ENCODE measurements at places on chromosomes 12 and 14.

DNA sequence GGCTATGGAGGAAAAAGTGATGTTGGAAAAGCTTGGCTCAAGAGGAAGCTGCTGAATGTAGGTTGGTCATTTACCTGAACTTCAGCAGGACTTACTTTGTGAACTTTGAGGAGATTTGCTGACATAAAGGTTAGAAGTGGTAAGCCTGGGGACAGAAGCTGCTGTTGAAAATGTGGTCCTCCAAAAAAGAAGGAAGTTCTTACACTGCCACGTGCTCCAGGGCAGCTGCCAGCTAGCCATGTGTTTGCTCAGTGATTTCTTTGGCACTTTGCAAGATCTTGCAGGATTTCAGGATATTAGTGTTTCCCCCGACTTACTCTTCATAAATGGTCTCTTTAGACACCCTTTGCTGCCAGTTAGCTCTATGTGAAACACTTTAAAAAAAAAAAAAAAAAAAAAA is 14.8 kb upstream of the DYRK2 start:
- no peak for DNase-seq

DNA sequence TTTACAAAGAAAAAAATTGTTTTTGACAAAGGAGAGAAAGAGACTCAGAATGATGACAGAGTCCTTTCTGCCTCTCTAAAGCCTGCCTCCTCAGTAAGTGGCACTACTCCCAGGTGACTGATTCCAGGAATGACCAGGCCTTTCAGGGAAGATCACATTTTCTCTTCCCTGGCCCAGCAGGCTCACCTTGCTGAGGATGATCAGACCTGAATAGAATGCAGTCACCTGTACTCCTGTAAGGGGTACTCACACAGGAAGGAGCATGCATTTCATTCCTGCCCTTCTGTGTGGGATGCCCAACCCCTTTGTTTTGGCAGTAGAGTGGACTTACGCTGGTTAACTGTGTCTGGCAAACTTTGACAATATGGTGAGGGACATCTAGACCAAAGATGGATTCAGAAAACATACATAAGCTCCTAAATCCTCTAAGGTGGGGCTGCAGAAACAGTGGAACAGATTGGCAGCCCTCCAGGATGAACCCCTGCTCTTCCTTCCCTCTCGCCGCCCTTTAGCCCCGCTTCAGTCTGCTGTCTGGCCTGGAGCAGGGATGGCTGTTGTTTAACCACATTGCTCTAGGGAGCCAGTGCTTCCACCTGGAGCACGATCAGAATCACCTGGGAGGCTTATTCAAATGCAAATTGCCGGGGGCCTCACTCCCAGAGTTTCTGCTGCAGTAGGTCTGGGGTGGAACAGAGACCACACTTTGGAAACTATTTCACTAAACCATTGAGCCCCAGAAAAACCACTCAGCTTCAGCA is 29.8 kb downstream of the ERG28 start:
- DNase-seq, result peak; percentile 84

- no peak for DNase-seq
These were observed 4.0 kb upstream of the PCED1B start for GRCh38 chr12:47075192-47076084.

- DNase-seq, result no peak
These were observed 17.5 kb downstream of the MTA1 start for GRCh38 chr14:105436891-105437722.

GRCh38 chr12:78490861-78491260 is 373.7 kb upstream of the SYT1 start:
- no peak for DNase-seq

- no peak for DNase-seq
These were observed 2.4 kb downstream of the TIGAR start for GRCh38 chr12:4323396-4323795.

DNA sequence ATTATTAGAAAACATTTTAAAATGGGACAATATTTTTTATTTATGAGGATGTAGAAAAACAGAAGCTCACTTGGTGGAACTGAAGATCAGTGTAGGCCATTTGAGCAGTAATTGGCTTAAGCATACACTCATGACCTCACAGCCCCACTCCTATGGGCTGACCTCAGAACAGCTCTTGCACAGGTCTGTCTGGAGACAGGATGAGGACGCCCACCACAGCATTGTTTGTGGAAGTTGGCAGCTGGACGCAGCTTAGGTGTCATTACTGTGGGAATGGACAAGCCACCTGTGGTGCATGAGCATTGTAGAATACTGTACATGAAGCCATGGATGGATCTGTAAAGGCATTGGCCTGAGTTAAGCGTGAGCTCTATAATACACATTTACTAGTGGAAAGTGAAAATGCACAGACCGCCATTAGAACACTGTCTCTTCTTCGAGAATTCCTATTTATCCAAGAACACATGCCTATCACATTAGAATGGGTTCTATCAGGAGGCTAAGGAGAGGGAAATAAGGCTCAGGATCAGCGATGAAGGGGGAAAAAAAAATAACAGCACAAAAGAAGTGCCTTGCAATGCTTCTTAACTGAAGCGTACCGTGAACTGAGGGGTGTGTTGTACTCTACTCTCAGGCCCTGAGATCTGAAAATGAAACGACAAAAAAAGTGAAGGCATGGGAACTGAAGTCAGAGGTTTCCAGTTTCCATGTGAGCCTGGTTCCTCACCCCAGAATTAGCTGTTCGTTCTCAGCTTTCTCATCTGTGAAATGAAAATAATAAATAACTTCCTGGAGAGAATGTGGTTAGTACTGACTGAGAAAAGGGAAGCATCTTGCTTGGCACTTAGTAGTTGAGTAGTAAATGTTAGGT is 33.6 kb downstream of the KCNA1 start:
- no peak for DNase-seq

- peak; percentile 30 for DNase-seq
These were observed 479.1 kb upstream of the USP15 start for GRCh38 chr12:61781021-61781581.

DNA sequence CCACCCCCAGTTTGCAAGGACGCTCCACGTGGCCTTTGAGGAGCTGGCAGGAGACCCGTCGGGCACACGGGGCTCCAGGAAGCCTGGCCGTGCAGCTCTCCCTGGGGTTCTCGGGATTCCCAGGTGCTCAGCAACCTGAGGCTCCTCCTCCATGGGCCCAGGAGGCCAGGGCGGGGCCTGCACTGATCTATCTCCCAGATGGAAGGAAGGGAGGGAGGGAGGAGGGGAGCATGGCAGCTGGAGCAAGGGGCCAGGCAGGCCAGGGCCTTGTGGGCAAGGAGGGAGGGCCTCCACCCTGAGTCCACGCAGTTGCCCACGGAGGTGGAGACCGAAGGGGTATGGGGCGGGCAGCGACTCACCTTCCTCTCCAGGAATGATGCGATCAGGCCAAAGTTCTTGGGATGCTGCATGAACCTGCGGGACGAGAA is 127.3 kb downstream of the RFLNA start:
- DNase-seq, result no peak

- DNase-seq, result no peak
These were observed 14.5 kb upstream of the KRT83 start for GRCh38 chr12:52335598-52336262.

DNA sequence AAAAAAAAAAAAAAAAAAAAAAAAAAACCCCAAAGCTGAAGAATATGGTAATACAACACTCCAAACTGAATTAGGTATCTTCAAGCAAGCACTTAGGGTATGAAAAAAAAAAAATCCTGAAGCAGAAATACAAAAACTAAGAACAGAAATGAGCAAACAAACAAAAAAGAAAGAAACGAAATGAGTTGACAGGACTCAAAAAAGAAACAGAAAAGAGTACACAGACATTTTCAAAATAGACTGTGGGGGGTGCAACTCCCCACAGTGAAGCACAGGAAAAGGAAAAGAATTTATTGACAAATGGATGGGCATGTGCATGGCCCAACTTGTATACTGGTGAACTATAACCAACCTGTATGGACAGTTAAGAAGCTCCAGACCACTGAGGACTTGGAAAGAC is 24.6 kb downstream of the RPS6KA5 start:
- DNase-seq, result no peak

GRCh38 chr14:77579065-77579464 is 37.4 kb downstream of the SPTLC2 start:
- DNase-seq, result no peak

DNA sequence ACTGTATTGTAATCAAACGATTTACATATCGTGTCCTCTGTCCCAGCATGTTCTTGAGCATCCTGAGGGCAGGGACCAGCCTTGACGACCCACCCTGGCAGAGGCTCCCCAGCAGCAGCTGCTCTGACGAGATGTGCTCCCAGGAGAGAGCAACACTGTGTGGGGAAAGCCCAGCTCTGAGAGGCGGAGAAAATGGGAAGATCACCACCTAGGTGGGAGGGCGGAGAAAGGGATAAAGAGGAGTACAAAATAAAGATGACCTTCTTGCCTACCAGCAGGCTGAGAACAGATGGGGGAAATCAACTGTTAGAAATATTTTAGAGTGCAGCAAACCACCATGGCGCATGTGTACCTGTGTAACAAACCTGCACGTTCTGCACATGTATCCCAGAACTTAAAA is 71.5 kb upstream of the CAPRIN2 start:
- no peak for DNase-seq

DNA sequence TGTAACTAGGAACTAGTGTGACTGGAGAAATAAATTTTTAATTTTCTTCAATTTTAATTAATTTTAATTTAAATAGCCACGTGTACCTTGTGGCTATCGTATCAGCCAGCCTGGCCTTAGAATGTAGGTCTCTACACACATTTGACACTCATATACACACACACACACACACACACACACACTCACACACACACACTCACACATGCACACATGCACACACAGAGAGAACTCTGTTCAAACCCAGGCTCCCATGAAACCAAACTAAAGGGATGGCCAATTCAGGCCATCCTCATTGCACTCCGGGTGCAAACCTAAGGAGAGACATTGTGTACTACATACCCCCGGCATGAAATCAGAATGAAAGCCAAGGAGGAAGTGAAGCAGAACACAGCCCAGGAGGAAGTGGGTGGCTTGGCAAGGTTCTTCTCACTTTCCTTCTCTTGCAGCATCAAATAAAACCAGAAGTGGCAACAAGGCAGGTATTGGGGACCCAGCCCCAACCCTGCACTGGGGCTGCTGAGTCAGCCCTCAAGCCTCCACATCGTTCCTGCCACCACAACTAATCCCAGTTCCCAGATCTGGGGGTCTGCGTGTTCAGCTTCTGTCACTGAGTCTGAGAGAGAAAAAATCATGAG is 26.2 kb upstream of the CHPT1 start:
- no peak for DNase-seq

DNA sequence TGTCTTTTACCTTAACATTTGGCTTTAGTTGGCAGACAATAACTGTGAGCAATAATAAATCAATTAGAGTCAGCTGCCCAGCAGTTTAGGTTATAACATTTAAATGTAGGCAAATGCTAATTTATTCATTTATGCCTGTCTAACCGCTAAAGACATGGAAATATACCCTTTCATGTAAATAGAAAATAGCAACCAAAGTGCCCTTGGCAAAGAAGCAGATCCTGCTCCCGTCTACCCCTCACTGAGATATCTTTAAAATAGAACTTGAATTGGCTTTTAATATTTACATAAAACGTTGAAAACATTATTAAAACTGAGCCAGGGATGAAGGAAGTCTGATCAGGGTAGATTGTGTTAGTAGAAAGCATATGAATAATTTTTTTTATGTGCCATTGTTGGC is 67.3 kb downstream of the ATP23 start:
- no peak for DNase-seq

GRCh38 chr12:39230086-39230485 is 212.8 kb downstream of the KIF21A start:
- no peak for DNase-seq

DNA sequence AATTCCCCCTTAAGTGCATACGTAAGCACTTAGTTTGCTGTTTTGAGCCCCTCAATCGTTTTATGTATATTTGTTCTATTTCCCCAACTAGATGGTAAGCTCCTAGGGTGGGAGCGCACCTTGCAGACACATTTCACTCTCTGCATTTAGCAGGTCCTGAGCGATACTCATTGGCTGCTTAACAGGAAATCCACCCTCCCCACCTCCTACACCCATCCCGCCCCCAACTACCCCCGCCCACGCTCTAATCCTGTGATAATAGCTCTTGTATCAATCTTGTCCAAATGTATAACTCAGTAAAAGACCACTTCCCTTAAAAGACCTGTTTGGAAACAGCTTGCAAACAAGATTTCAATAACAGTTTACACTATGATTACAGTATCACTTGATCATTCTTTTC is 8.1 kb downstream of the LPAR5 start:
- no peak for DNase-seq

- no peak for DNase-seq
These were observed 390 bp downstream of the BRAP start for GRCh38 chr12:111685322-111685810.

GRCh38 chr12:76920172-76921099 is 41.6 kb upstream of the CSRP2 start:
- peak; percentile 35 for DNase-seq

DNA sequence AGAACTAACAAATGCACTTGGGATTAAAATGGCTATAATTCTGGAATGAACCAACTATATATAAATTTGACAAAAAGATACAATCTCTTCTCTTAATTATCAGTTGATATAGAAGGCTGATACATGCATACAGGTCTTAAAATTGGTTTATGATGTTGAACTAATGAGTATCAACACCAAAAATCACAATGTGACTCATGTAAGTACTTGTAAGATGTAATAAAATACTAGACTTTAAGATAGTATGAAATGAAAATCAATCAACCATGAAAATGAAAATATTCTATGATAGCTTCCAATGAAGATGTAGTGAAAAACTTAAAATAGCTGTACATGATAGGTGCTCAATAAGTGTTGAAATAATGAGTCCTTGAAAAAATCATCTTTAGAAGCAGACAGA is 116.6 kb upstream of the SOX5 start:
- DNase-seq, result no peak

GRCh38 chr12:96143827-96144565 is 50.2 kb upstream of the ELK3 start:
- DNase-seq, result no peak

DNA sequence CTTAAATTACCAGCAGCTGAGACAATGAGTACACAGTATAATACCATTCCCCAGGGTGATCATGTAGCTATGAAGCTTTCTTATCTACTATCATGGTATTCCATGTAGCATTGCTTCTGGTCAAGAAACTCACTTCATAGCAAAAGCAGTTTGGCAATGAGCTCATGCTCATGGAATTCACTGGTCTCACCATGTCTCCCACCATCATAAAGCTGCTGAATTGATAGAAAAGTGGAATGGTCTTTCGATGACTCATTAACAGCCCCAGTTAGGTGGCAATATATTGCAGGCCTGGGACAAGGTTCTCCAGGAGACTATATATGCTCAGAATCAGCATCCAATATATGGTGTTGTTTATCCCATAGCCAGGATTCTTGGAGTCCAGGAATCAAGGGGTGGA is 553.7 kb downstream of the FOXG1 start:
- no peak for DNase-seq

- DNase-seq, result no peak
These were observed 116.9 kb upstream of the PWP1 start for GRCh38 chr12:107568718-107569117.

All from GM23338 (cell line).